ENCODE measurements at places on chromosomes 7 and 10.

GRCh38 chr7:150931199-150931869 is 46.8 kb downstream of the KCNH2 start:
- no peak for DNase-seq

GRCh38 chr7:25031432-25031831 is 51.5 kb upstream of the OSBPL3 start:
- DNase-seq = no peak

GRCh38 chr7:115775981-115776380 is 254.6 kb downstream of the TFEC start:
- DNase-seq = no peak

DNA sequence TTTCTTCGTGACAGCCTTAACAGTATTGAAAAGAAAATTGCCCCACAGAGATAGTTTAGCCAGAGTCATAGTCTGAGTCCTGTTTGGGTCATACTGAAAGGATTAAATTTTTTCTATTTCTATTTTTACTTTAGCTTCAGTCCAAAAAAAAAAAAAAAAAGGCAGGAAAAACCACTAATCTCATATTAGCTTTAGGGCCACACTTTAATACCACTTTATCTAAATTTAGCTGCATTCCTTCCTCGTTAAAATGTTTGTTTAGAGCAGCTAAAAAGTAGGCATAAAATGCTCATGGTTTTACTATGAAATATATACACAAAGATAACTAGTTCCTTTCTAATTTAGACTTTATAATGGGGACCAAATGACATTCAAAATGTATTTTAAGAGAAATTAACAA is 216.5 kb upstream of the TMEM196 start:
- no peak for DNase-seq

- no peak for DNase-seq
Measured at GRCh38 chr10:62333988-62334682, 40.0 kb upstream of the ZNF365 start.

DNA sequence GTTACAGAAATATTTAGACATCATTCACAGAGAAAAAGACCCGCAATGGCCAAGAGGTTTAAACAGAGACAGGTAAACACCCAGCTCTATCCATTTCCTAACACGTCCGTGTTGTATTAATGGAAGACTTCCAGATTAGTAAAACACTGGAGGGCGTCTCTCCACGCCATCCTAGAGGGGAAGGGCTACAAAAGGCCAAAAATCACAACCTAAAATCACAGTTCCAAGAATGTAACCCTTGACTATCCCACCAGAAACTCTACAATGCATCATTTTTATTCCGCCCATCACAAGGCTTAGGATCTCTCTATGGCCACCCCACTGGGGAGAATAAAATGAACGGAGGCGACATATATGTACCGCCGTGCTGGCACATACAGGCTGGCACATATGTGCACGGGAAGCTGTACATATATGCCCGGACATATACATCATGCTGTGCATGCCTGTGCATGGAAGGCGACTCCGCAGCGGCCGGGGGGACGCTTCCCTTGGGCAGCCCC is 734 bp downstream of the PCLO start:
- no peak for DNase-seq

DNA sequence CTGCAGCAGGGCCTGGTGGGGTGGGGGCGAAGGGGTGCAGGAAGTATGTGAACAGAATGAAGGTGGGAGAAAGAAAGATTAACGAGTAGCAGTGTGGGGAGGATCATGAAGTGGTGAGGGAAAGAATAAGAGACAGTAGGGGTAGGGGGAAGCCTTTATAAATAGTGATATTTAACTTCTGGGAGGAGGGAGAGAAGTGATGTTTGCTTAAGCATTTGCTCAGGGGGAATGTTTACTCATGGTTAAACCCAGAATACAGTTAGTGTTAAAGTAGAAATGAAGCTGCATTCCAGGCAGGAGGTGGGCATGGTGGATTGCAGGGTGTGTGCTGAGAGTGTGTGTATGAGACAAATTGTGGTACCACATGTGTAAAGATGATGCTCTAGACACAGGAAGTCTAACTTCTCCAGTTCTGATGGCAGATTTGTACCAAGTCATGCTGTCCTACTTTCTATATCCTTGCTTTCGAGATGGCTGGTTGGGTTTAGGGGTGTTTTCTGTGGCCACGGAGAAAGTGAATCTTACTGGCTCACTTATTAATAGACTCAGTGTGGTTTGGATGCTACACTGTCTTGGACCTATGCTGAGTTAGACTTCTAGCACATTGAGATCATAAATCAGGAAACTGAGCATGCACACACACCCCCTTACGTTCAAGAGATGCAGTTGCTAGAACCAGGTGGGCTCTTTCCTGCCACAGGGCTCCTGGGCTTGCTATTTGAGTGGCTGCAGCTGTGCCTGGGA is 10.6 kb upstream of the DNMBP start:
- no peak for DNase-seq

DNA sequence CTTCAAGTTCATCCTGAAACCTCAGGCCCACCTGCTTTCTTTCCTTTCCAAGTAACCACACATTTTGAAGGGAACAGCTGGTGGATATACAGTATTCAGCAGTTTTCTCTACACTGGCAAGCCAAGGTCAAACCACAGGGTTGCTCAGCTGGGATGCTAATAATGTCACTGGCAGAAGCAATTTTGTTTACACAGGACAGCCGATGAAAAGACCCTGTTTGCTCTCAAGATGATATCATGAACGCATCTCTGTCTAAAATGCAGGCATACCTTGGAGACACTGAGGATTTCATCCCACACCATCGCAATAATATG is 186.2 kb downstream of the USP6NL start:
- no peak for DNase-seq

DNA sequence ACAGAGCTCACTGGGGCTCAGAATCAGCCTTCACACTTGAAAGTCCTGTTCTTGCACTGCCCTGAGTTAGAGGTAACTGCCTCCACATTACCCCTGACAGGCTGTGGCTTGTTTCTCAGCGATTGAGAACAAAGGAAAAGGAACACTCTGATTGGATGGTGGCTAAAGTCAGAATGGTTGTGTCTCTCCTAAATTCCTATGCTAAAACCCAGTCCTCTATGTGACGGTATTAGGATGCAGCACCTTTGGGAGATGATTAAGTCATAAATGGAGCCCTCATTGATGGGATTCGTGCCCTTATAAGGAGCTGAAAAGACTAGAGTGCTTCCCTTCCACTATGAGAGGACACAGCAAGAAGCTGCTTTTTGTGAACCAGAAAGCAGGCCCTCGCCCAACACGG is 38.9 kb upstream of the DGKI start:
- no peak for DNase-seq

GRCh38 chr7:69906283-69906995 is 308.2 kb downstream of the AUTS2 start:
- no peak for DNase-seq

DNA sequence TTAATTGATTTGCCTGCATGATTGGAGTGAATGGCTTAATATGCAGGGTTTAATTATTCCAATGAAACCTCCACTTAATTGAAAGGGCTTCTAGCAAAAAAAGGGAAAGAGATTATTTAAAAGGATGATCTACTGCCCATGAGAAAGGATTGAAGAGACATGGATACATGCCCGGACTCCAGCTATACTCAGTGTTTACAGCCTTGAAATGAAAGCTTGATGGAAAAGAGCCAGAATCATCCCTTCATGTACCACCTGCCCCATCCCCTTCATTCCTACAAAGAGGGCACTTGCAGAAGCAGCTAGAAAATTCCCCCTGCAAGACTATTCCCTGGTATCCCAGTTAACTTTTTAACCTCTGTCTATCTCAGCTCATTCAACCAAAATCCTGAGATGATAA is 78.4 kb downstream of the CARD11 start:
- no peak for DNase-seq

- no peak for DNase-seq
Measured at GRCh38 chr10:131928248-131929095, 27.7 kb downstream of the PPP2R2D start.

- no peak for DNase-seq
Measured at GRCh38 chr10:66572700-66573099, 353.1 kb upstream of the LRRTM3 start.

- DNase-seq = no peak
Measured at GRCh38 chr7:10655031-10655430, 318.6 kb upstream of the PHF14 start.

DNA sequence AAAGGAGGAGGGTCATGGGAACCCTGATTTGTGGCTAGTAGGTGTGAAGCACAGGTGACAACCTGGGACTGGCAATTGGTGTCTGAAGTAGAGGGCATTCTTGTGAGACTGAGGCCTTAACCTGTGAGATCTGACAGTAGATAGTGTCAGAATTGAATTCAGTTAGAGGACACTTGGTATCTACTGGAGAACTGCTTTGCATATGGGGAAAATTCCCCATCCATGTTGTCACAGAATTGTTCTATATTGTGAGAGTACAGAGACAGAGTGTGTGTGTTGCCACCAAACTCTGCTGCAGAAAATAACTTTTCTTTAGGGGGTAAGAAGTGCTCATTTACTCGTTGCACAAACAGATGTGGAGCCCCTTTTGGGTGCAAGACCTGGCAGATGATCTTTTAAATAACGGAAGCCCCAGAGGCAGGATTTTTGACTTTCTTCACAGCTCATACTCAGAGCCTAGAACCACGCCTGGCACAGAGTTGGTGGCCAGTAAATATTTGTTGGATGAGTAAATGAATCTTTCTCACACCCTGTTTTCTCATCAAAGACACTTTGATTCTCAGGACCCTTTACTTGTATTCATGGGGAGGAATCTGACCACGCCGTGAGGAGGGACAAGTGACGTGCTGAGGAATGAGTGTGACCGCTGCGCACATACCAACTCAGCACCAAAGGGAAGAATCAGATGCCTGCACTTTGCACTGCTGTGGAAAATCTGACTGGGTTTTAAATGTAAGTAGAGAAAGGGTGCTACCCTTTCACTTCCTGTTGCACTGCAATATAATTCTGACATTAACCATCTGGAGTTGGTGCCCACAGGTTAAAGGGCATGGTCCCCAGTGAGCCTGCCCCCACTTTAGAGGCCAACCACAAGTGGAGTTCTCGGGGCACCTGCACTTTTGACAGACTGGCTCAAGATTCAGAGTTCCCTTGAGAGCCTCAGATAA is 39.2 kb upstream of the SDHAF3 start:
- DNase-seq = no peak

- no peak for DNase-seq
Measured at GRCh38 chr10:61047788-61048560, 104.0 kb upstream of the RHOBTB1 start.

GRCh38 chr7:18890134-18890533 is 227.3 kb downstream of the TWIST1 start:
- no peak for DNase-seq

DNA sequence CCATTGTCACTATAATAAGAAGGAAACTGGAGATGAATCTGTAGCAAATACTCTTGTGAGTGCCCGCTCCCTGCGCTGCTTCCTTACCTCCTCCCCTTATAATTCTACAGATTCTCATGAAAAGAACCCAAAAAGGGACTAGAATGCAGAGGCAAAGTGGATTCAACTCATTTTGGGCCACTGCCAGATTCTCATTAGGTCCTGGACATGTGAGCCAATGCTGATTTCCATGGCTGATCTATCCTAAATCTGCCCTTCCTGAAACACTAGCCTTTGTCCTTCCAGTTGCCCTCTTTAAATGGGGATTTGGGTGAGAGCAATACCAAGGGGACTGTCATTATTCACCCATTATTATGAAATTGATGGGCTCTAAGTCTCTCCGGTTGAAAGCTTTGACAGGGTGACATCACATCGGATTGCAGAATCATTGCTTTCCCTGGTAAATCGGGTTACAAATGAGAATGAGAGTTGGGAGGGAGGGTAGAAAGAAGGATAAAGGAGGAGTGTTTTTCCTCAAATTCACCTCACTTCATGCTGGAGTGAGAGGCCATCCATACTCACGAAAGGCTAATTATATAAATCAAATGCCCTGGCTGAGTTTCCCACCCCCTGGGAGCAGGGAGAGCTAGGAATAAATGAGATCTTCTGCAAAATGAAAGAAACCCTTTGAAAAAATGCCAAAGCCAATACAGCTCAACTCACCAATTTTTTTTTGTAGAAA is 37.5 kb downstream of the PTN start:
- DNase-seq = no peak

GRCh38 chr10:34222359-34222758 is 592.7 kb downstream of the PARD3 start:
- no peak for DNase-seq

- no peak for DNase-seq
Measured at GRCh38 chr10:126421756-126422256, 33.5 kb upstream of the ADAM12 start.

GRCh38 chr10:62790019-62790555 is 14.4 kb upstream of the ADO start:
- DNase-seq = no peak

GRCh38 chr7:93562936-93563335 is 11.6 kb downstream of the CALCR start:
- DNase-seq = no peak

- DNase-seq = no peak
Measured at GRCh38 chr10:8455181-8455580, 400.7 kb downstream of the GATA3 start.

DNA sequence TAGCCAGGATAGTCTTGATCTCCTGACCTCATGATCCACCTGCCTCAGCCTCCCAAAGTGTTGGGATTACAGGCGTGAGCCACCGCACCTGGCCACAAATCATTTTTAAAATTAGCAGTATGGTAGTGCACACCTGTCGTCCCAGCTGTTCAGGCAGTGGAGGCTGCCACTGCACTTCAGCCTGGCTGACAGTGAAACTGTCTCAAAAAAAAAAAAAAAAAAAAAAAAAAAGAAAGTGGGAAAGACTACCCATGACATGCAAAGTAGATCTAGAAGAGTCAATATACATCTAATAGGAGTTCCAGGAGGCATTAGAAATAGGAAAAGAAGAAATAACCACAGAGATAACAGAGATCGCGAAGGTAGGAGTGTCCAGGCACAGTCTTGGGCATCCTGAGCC is 3.2 kb downstream of the CSGALNACT2 start:
- no peak for DNase-seq

DNA sequence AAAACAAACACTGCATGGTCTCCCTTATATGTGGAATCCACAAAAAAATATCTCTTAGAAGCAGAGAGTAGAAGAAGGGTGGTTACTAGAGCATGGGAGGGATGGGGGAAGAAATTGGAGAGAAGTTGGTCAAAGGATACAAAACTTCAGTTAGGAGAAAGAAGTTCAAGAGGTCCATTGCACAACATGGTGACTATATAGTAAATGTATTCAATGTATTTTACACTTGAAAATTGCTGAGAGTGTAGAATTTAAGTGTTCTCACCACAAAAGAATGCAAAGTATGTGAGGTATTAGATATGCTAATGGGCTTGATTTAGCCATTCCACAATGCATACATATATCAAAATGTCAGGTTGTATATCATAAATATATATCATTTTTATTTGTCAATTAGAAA is 232.0 kb upstream of the CELF2 start:
- DNase-seq = no peak

- no peak for DNase-seq
Measured at GRCh38 chr10:62562101-62562500, 187.9 kb downstream of the ZNF365 start.
